ACHN (cell line): ENCODE measurements at places on chromosomes 12 and 14.

DNA sequence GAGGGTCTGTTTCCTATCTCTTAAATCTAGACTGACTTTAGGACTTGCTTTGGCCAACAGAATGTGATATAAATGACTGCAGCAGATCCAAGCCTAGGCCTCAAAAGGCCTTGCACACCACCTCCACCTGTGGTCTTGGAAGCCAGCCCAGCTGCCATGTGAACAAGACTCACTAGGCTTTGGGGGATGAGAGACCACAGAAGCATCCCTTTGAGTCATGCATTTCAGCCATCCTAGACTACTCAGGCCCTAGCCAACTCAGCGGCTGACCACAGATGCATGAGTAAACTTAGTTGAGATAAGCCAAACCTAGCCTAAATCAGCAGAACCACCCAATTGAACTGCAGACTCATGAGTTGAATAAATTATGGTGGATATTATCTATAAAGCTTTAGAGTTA, 87.7 kb downstream of the KCNH5 start:
- peak; percentile 81 for DNase-seq

GRCh38 chr12:65282840-65283239, 4.4 kb downstream of the MSRB3 start:
- no peak for DNase-seq

DNA sequence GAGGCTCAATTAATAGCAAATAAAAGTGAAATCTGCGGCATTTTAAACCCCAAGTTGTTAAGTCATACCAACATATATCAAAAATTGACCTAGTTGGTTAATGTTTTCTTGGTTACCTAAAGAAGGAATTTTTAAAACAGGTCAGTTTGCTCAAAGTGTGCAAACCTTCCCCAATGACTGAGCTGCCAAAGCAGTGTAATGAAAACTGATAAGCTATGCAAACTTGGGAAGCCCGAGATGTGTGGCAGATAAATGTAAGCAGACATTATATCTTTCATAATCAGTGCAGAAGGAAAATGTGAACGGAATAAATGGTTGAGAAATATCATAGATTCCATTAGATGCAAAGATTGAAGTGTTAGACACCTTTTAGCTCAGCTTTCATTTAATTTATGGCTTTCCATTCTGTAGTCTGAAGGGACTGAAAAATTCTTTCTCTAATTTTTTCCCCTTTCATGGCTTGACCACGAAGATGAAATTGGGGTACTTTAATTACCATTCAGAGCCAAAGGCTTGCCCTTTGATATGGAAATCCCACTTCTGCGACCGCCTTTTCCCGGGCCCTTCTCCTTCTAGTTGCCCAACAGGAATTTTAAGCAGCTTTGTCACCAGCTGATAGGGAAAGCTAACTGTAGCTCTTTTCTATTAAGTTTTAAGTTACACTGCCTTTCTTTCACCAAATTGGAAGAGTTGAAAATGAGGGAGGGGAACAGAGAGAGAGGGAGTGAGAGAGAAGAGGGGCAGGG, 306.6 kb upstream of the SOX5 start:
- DNase-seq: no peak

DNA sequence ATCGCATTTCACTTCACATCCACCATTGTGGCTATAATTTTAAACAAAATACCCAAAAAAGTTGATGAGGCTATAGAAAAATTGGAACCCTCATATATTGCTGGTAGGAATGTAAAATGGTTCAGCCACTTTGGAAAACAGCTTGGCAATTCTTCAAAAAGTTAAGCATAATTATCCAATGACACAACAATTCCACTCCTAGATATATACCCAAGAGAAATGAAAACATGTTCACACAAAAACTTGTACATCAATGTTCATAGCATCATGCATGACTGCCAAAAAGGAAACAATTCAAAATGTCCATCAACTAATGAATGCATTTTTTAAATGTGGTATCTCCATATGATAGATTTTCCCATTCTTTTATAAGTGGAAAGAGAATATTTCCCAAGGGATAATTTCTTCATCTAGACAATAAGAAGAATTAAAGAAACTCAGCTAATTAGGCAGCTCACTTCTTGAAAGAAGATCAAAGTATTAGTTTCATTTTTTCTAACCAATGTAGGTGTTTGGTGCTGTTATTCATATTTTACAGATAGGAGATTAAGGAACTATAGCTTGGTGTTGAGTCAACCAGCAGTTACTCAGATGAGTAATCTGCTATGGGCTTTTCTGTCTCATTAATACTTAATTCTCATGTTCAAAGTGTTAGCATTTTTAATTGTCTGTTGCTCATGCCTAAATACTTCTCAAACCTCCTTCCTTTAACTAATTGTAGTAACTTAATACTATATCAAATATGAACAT, 32.8 kb downstream of the YEATS4 start:
- no peak for DNase-seq

GRCh38 chr12:95130096-95130495, 56.7 kb upstream of the NR2C1 start:
- DNase-seq: no peak

DNA sequence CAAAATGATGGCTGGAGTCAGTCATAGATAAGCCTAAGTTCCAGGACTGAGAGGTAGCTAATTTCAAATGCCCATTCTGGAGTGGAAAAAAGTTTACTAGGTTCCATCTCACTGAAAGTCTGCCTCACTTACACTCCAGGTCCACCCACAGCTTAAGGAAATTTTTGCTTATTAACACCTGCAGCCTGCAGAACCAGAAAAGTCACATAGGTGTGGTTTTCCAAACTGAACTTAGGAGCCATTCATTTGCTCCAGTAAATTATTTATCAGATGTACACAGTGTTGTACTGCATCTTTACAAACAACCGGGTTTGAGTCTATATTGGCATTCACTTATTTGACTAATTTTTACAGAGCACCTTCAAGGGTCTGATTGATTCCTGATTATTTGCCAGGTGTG, 157.4 kb upstream of the ARID2 start:
- DNase-seq: no peak

- no peak for DNase-seq
Observed at GRCh38 chr12:123607756-123608155, 5.9 kb downstream of the DDX55 start.

- no peak for DNase-seq
Observed at GRCh38 chr12:39125566-39125965, 220.2 kb upstream of the CPNE8 start.

DNA sequence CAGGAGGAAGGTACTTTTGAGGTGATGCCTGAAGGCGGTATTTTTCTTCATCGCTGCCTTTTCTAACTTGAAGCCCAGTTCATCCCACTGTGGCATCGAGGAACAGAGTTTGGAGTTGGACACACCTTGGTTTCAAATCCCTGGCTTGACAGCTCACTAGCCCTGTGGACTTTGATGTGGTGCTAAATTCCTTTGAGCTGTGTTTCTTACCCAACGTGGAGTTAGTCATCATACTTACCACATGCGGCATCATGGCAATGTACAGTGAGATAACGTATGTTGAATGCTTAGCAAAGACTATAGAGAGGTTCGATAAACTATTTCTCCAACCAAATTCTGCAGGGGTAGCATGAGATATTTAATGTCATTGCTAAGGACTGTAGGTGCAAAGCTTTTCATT, 3.4 kb downstream of the PLEKHG3 start:
- DNase-seq: peak; percentile 72

GRCh38 chr14:36646664-36647416, 14.8 kb upstream of the PAX9 start:
- DNase-seq: no peak

- DNase-seq: peak; percentile 40
Observed at GRCh38 chr12:106767206-106767605, 7.3 kb upstream of the RIC8B start.

- no peak for DNase-seq
Observed at GRCh38 chr12:11584221-11584855, 65.1 kb upstream of the ETV6 start.

DNA sequence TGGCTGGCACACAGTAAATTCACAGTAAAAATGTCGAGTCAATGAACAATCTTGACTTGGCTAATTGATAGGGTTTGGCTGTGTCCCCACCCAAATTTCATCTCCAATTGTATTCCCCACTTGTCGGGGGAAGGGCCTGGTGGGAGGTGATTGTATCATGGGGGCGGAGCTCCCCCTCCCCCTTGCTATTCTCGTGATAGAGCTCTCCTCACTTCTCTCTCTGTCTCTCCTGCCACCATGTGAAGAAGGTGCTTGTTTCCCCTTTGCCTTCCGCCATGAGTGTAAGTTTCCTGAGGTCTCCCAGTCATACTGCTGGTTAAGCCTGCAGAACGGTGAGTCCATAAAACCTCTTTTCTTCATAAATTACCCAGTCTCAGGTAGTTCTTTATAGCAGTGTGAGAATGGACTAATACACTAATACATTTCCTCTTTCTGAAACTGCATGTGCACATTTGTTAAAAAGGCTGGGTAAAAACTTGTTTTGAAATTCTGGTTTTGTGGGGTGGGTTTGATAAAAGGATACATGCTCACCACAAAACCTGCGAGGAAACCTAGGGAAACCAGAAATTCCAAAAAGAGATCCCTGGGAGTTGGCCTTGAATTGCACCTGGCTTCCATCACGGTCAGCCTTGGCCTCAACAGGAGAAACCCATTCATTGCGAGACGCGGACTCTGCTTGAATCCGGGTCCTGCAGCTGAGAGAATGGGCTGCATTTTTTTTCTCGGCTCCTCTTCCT, 16.2 kb upstream of the MYL2 start:
- no peak for DNase-seq

GRCh38 chr14:22177870-22178269, 411.2 kb downstream of the DAD1 start:
- DNase-seq: no peak

DNA sequence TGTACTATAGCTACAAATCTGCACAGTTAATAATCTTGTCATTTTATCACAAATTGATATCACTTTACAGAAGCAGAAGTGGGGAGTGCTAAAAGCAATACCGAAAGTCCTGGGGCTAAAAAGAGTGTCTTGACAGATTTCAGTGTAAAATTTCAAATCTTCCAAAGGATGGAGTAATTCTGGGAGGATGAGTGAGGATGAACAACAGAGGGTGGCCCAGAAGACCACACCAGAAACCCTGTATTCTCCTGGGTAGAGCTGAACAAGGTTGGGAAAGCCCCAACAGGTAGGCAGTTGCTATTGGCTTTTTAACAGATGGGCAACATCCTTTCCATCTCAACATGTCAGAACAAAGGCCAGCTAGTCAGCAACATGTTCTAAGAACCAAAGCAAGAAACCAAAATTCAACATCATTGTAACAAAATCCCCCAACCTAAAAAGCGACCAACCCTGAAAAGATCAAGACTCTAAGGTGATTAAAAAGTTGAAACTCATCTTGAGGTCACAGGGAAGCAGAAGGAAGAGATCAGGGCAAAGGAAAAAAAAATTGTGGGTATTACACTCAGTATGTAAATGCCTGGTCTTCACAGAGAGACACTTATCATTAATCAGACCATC, 38.8 kb downstream of the CBX5 start:
- no peak for DNase-seq

GRCh38 chr12:109115758-109116610, at the start of gene ACACB:
ACACB (plus strand) TSS chr12:109116587; CDS start chr12:109139406, 22,819 bp downstream.
- DNase-seq: no peak

GRCh38 chr12:24898185-24898584, 50.7 kb downstream of the BCAT1 start:
- DNase-seq: no peak

DNA sequence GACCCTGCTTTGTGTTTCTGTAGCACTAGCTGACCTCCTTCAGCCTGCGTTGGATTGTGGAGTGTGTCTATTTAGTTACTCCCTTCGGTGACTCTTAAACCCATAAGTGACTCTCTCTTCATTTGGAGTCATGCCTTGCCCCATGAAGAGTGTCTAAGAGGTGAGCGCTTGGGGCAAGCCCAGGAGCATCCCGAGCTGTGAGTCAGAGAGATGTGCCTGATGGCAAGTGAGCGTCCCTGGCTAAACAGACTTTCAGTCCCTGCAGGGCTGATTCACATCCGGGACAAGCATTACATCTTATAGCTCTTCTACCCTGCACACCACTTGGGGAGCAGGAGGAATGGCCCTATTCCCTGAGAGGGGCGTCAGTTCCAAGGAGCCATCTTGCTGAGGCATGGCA, 24.3 kb upstream of the ATF1 start:
- DNase-seq: no peak

- DNase-seq: no peak
Observed at GRCh38 chr12:131239384-131240094, 285.8 kb downstream of the ADGRD1 start.

GRCh38 chr14:93171376-93171775, 13.3 kb downstream of the MOAP1 start:
- no peak for DNase-seq

DNA sequence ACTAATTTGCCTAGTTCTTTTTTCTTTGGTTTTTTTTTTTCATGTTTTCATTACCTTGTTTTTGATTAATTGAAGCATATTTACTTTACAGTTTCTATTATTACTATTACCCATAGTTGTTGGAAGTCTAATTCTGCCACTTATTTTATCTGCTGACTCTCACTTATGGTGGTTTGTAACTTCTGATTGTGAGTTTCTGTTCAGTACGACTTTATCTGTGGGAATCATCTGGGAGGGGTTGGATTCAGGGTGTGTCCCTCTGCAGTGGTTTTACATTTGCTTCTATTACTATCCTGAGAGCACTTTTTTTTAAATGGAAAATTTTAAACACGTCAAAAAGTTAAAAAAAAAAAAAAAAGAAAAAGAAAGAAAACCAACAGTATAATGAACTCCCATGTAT, 26.4 kb upstream of the SOS2 start:
- no peak for DNase-seq

DNA sequence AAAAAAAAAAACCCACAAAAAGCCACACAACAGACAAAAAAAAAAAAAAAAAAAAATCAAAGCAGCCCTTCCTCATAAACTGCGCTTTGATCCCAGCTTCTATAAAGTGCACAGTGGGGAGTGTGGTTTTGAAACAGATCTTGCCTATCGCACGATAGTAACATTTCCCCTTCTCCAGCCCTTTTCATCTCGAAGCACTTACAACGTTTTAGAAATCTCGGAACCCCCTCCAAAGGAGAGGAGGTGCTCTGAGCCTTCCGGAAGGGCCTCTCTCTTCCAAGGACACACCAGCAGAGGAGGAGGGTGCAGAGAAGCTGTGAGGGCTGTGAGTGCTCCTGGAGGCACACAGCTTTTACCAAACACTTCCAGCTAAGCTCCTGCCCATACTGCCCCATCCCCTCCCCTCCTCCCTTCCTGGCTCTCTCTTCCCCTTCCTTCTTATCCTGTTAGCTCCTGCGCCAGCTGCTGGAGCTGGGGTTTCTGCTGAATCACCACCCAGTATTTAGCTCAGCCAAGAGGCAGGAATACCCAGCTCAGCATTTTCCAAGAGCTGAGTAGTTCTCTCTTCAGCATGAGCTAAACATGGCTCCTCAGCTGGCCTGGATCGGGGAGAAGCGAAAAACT, 28.4 kb downstream of the SLC7A8 start:
- no peak for DNase-seq
